ENCODE measurements at places on chromosomes 11 and 22.

DNA sequence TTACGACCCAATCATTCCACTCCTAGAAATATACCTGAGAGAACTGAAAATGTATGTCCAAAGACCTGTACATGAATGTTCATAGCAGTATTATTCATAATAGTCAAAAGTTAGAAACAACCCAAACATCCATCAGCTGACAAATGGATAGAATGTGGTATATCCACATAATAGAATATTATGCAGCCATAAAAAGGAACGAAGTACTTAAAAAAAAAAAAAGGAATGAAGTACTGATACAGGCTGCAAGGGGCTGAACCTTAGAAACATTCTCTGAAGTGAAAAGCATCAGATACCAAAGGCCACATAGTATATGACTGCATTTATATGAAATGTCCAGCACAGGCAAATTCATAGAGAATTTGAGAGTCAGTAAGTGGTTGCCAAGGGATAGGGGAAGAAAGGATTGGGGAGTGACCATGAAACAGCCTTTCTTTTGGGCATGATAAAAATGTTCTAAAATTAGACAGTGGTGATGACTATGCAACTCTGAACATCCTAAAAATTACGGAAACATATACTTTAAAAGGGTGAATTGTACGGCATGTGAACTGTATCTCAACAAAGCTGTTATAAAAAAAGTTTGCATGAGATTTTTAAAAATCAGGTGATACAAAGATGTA is 1.8 kb downstream of the TPST2 start:
- H3K27ac ChIP-seq = no peak overlapping the region
- peaks cover 34% of the 10 kb centered on the region for H3K4me1 ChIP-seq
- H3K36me3 ChIP-seq = peaks cover 4% of the 10 kb centered on the region
- DNase-seq = no peak

GRCh38 chr11:63520606-63521170 is 14.8 kb downstream of the LGALS12 start:
- H3K4me1 ChIP-seq = peaks cover 4% of the 10 kb centered on the region
- no peak for DNase-seq
- no peaks in the 10 kb centered on the region for H3K27me3 ChIP-seq
- H3K36me3 ChIP-seq = no peaks in the 10 kb centered on the region
- H3K4me3 ChIP-seq = no peak overlapping the region
- no peak overlapping the region for H3K27ac ChIP-seq

DNA sequence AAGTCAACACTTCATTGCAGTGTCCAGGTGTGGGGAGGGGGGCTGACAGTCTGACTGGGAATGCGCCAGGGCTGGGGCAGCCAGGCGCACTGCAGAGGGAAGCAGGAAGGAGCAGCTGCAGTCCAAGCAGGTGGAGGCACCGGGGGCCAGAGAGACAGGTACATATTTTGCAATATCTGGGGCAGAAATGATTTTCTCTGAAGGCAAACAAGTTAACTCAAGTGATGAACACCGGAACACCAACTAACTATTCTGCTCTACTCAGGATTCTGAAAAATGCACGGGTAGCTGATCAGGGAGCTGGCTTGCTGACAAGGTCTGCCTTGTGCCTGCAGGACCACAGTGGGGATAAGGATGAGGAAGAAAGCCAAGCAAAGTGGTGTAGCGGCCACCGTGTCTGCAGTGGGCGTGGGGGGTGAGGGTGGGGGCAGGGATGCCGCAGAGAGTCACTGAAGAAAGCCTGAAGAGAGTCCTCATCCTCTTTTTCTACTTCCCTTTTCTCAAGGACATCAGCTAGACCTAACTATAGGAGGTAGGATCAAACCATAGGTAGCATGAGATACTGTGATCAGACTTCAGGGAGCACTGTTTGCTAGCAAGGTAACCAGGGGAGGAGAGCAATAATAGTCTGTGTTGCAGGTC is 83.4 kb downstream of the SCN3B start:
- H3K4me3 ChIP-seq = no peak overlapping the region
- no peaks in the 10 kb centered on the region for H3K27me3 ChIP-seq
- no peaks in the 10 kb centered on the region for H3K36me3 ChIP-seq
- no peaks in the 10 kb centered on the region for H3K4me1 ChIP-seq
- no peak for DNase-seq

DNA sequence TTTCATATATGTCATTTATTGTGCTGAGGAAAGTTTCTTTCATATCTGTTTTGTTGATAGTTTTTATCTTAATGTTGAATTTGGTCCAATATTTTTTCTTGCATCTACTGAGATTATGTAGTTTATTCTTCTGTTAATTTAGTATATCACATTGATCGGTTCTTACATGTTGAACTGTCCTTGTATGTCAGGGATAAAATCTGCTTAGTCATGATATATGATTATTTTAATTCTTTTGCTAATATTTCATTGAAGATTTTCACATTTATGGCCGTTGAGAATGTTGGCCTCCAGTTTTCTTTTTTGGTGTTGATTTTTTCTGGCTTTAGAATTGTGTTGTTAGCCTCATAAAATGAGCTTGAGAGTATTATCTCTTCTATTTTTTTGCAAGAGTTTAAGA is 31.2 kb upstream of the CHORDC1 start:
- no peaks in the 10 kb centered on the region for H3K36me3 ChIP-seq
- no peaks in the 10 kb centered on the region for H3K27me3 ChIP-seq
- no peak for DNase-seq
- no peaks in the 10 kb centered on the region for H3K4me1 ChIP-seq
- no peak overlapping the region for H3K27ac ChIP-seq

DNA sequence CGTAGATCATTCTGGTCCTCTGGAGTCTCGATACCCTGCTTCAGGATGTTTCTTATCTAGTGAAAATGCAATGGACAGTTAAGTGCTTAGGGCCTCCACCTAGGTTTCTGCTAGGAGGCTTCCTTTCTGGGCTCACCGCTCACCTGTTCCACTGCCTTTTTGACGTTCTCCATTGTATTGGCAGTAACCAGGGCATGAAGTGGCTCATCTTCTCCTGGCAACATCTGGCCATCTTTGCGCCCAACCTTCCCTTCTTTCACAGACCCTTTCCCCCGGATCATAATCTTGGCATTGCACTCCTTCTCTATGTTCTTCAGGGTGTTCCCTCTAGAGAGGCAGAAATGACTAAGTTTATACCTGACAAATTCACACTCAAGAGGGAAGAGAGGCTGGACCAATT is 9.1 kb downstream of the SF1 start:
- H3K27me3 ChIP-seq = no peaks in the 10 kb centered on the region
- H3K4me1 ChIP-seq = peaks cover 59% of the 10 kb centered on the region
- no peak overlapping the region for H3K4me3 ChIP-seq
- no peak overlapping the region for H3K27ac ChIP-seq
- H3K36me3 ChIP-seq = peaks cover 95% of the 10 kb centered on the region

DNA sequence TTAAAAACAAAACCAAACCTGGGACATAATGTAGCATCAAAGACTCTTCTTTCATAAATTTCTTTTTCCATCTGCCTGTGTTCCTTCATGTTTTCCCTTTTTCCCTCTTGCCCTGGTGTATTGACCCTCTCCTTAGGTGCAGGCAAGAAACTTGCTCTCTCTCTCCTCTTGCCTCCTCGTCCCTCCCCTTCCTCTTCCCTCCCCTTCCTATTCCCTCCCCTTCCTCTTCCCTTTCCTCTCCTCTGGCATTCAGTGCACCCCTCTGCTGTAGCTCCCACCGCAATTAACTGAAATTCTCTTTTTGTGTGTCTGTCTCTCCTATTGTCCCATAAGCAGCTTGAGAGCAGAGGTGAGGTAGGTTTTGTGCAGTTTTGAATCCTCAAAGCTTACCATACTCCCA is 49.9 kb downstream of the CSF2RB start:
- H3K4me1 ChIP-seq = no peaks in the 10 kb centered on the region
- no peak for DNase-seq
- no peaks in the 10 kb centered on the region for H3K27me3 ChIP-seq

DNA sequence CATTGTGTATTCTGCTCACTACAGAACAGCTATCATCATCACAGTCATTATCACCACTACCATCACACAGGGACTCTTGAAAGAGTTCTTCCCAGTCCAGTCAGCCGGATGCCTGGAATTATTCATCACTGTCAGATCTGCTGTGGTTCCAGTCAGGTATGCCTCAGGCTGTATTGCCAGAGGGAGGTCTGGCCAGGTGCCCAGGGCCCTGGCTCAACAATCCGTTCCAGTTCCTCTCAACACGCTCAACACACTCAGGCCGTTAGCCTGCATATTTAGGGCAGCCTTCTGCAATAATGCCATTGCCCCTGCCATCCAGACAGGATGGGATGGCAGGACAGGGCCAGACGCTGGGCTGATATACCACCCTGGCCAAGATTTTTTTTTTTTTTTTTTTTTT is 28.6 kb upstream of the RASL10A start:
- no peak for DNase-seq
- peaks cover 78% of the 10 kb centered on the region for H3K36me3 ChIP-seq
- H3K4me3 ChIP-seq = no peak overlapping the region
- H3K27ac ChIP-seq = no peak overlapping the region

- H3K27me3 ChIP-seq = no peaks in the 10 kb centered on the region
- no peak overlapping the region for H3K4me3 ChIP-seq
- no peak overlapping the region for H3K27ac ChIP-seq
- no peaks in the 10 kb centered on the region for H3K4me1 ChIP-seq
Measured at GRCh38 chr11:134469627-134470026, 57.6 kb upstream of the B3GAT1 start.

DNA sequence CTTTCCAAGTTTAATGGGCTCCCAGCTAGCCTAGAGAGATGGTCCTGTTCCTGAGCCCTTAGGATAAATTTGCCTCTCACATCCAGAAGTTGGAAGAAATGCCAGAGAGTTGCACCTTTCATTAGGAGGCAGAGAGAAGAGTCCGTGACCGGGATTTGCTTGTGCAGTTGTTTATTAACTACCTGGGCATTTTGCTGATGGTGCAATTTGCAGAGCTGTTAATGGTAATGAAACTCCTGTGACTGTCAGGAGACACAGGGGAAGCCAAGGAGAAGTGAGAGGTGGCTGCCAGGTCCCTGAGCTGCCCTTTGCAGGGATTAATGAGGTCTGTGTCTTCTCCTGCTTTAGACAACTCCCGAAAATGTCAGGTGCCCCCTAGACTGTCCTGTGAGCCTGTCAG is 69.1 kb upstream of the B3GAT1 start:
- DNase-seq = no peak
- H3K4me1 ChIP-seq = no peaks in the 10 kb centered on the region
- H3K27ac ChIP-seq = no peak overlapping the region
- no peaks in the 10 kb centered on the region for H3K36me3 ChIP-seq
- H3K4me3 ChIP-seq = no peak overlapping the region

GRCh38 chr11:1234054-1234720 is 11.3 kb downstream of the MUC5B start:
- H3K36me3 ChIP-seq = no peaks in the 10 kb centered on the region
- no peak overlapping the region for H3K27ac ChIP-seq
- H3K4me1 ChIP-seq = no peaks in the 10 kb centered on the region
- no peak for DNase-seq
- no peak overlapping the region for H3K4me3 ChIP-seq

GRCh38 chr22:38862375-38863329 is 9.4 kb downstream of the CBX6 start:
- peaks cover 27% of the 10 kb centered on the region for H3K36me3 ChIP-seq
- H3K27me3 ChIP-seq = no peaks in the 10 kb centered on the region
- no peak for DNase-seq
- H3K4me3 ChIP-seq = no peak overlapping the region

DNA sequence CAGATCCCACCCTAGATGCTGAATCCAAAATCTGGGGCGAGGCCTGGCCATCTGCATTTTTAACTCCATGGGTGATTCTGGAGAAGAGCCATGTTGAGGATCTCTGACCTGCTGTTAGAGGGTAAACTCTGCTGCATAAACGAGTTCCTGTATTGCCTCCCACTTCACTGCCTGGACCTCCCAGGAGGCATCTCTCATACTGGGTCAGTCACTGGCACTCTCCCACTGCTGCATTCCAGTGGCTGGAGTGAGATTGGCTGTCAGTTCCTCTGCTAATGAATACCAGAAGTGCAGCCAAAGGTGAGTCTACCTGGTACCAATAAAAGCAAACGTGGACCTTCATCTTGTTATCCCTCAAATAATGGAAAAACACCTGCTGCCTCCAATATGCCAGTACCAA is 10.3 kb downstream of the POLDIP3 start:
- H3K36me3 ChIP-seq = peaks cover 42% of the 10 kb centered on the region
- H3K4me3 ChIP-seq = no peak overlapping the region
- DNase-seq = no peak

- H3K4me1 ChIP-seq = peaks cover 72% of the 10 kb centered on the region
- H3K27ac ChIP-seq = peak overlapping the region; percentile 68
- H3K36me3 ChIP-seq = no peaks in the 10 kb centered on the region
- no peaks in the 10 kb centered on the region for H3K27me3 ChIP-seq
- DNase-seq = no peak
- H3K4me3 ChIP-seq = peak overlapping the region; percentile 15
Measured at GRCh38 chr22:42301077-42301741, 30.8 kb upstream of the TCF20 start.

DNA sequence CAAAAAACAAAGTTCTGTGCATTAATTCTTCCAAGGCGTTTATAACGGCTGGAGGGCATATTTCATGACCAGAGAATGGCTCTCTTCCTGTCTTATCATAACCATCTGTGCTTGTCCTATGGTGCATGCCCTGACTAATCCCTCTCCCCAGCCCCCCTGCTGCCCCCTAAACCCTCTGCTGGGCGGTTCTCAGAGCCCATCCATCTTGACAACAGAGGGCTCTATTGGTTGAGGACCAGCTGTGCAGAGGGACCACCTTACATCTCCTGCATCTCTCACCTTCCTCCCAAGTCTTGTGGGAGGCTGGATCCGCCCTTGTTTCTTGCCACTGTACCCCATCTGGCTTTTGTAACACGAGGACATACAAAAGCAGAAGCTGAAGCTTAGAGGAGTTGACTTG is 282.1 kb downstream of the MIAT start:
- DNase-seq = no peak
- H3K36me3 ChIP-seq = no peaks in the 10 kb centered on the region
- no peaks in the 10 kb centered on the region for H3K27me3 ChIP-seq
- H3K4me1 ChIP-seq = no peaks in the 10 kb centered on the region
- H3K4me3 ChIP-seq = no peak overlapping the region

GRCh38 chr11:5749836-5750235 is 4.2 kb upstream of the OR52N4 start:
- no peak overlapping the region for H3K27ac ChIP-seq
- DNase-seq = no peak
- no peaks in the 10 kb centered on the region for H3K4me1 ChIP-seq
- H3K4me3 ChIP-seq = no peak overlapping the region
- no peaks in the 10 kb centered on the region for H3K36me3 ChIP-seq

GRCh38 chr11:134579724-134580609 is 167.9 kb upstream of the B3GAT1 start:
- no peak for DNase-seq
- no peaks in the 10 kb centered on the region for H3K36me3 ChIP-seq
- H3K27ac ChIP-seq = no peak overlapping the region
- H3K4me3 ChIP-seq = no peak overlapping the region
- peaks cover 6% of the 10 kb centered on the region for H3K27me3 ChIP-seq

Measured in effector memory CD4-positive, alpha-beta T cell (primary cell).